ENCODE measurements at places on chromosomes 1 and 21.

GRCh38 chr1:29172415-29172939 is 9.2 kb downstream of the SRSF4 start:
- DNase-seq = no peak

- DNase-seq = peak; percentile 80
These were observed 3.3 kb upstream of the ZBTB18 start for GRCh38 chr1:244047621-244048255.

GRCh38 chr1:227156520-227156919 is 161.8 kb downstream of the CDC42BPA start:
- no peak for DNase-seq

- peak; percentile 33 for DNase-seq
These were observed 76.3 kb downstream of the MORN1 start for GRCh38 chr1:2314803-2315673.

DNA sequence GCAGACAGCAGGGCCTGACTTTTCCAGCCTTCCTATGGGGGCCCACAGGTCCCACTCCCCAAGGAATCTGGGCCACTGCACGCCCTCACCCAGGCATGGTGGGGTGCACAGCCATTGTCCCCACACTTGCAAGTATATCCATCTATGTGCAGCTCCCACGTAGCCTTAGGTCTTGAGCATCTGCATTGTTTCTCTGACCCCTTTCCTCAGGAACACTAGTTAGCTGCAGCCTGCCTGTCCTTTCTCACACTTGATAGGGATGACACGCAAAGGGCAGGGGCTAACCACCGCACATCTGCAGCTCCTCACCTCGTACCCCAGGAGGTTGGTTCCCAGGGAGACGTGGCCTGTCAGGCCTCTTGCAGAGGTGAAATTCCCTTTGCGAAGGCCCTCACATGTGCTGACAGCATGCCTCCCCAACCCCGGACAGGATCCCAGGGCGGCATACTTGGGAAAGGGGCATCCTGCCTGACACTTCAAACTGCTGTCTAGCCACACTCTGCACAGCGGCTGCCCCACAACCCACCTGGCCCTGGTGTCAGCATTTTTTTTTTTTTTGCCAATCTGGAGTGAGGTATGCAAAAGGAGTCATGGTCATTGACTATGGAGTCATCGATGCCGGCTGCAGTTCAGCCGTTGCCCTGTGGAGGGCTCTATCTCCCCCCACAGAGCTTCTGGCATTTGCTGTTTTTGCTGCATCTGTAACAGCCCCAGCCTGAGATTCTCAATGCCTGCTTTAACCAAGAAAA is 5.0 kb downstream of the JMJD4 start:
- peak; percentile 72 for DNase-seq

DNA sequence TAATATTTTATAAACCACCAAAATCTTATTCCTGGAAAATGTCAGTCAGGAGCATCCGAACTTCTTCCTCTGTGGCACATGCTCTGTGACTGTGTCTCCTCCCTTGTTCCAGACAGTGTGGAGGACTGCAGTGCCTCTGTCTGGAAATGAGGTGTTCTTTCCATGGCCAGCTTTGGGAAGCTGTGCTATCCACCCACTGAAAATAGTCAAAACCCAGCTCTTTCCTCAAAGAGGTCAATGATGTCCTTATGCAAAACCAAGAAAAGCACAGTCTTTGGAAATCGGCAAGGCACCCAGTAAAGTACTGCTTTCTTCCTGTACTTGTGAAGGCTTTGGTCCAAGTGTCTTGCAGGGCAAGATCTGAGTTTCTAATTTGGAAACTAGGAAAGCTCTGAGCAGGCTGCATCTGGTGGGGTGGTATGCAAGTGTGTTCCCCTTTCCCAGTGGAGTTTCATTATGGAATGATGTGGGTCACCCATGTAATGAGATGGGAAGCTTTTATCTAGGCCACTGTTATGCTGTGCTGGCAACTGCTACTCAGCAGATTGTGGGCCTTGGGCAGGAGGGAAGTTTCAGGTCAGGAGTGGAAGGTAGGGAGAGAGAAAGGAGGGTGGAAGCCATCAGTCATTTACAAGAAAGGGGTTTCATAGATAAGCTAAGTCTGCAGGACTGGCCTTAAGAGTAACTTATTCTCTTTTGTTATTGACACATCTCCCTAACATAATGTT is 6.0 kb downstream of the KIAA0040 start:
- DNase-seq = no peak

- no peak for DNase-seq
These were observed 397.3 kb downstream of the AGBL4 start for GRCh38 chr1:49626472-49626871.

DNA sequence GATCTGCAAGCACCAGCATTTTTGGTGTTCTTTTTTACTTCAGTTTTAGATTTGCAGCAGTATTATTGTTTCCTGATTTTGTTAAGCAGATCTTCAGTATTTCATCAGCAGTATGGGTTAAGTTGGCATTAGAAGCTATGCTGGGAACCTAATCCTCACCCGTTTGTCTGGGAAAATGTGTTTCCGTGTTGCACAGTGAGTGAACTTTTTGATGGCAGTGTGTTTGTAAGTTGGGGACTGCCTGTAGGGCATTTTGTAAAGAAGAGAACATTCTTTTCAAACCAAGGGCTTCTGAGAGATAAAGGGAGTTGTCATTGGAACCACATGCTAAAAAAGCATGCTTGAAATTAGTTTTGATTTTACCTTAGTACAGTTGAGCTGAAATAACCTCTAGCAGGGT is 35.9 kb downstream of the UCK2 start:
- DNase-seq = no peak

DNA sequence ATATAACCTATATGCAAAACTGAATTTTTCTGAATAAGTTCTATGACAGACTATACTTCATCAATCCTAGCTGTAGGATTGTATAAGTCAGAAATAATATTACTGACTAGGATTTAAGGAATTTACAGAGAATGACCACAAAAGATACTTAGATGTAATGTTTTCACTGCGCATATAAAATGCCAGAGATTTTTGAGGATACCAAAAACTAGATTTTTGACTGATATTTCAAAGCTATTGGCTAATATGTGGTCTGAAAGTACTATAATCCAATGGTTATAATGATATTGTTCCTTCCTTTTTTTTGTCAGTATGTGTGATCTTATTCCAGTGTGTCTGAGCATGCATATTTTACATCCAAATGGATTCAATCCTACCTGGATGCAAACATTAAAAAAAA is 17.0 kb upstream of the IFI44L start:
- no peak for DNase-seq

DNA sequence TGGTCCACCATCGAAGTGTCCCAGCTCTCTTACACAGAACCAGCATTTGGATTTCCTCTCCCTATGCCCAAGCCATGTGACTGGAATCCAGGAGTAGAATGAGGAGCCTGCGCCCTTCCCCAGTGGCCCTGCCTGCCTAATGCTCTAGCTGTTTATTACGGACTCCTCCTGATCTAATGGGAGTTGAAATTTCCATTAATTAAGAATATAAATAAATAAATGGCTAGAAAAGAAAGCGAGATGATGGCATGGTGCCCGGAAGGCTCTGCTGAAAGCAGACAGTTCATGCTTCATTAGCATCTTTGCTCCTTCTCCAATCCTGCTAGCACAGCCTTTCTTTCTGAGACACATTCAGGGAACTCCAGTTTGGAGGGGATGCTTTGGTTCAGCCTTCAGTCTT is 216.2 kb downstream of the SEC16B start:
- DNase-seq = no peak

DNA sequence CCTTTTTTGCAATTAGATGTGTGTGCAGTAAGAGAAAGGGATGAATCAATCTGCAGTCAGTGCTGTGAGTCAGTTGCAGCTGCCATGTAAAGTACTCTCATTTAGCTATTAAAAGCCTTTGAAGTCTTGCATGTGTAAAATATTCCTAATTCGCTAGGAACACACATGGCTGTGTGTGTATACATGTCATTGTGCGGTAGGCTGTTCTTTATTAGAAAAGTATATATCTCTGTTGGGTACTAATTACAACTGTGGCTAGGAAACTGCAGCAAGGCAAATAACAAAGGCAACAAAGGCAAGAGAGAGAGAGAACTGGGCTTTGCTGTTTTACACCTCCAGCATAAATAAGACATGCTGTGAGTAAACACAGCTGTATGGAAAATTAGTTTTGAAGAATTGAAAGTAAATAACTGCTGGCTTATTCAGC is 41.7 kb downstream of the EPB41 start:
- DNase-seq = no peak

- no peak for DNase-seq
These were observed 221.3 kb downstream of the PLPP3 start for GRCh38 chr1:56357927-56358690.

DNA sequence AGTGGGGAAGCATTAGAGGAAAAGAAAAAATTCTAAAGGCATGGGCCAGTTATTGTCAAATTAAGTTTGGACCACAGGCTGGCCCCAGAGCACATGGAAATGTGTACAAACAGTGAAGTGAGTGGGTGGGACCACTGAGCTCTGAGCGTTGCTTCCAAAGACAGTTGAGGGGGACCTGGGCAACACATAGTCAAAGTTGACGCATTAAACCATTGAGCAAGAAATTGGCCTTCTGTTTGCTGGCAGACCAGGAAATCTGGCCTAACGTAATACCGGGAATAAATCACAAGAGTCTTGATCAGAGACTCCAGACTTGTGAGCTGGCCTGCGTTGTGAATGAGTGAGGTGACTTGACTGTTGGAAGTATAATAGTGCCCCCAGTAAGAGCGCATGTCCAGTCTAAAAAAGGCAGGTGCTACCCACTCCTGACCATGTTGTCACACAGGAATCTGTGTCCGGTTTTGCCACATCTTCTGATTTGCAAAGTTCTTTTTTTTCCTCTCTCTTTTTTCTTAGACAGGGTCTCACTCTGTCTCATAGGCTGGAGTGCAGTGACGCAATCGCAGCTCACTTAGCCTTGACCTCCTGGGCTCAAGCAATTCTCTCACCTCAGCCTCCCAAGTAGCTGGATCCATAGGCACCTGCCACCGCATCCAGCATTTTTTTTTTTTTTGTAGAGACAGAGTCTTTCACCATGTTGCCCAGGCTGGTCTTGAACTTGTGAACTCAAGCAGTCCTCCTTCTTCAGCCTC is 10.7 kb downstream of the EPHB2 start:
- DNase-seq = no peak

GRCh38 chr1:48851638-48852037 is 74.9 kb upstream of the BEND5 start:
- DNase-seq = no peak

DNA sequence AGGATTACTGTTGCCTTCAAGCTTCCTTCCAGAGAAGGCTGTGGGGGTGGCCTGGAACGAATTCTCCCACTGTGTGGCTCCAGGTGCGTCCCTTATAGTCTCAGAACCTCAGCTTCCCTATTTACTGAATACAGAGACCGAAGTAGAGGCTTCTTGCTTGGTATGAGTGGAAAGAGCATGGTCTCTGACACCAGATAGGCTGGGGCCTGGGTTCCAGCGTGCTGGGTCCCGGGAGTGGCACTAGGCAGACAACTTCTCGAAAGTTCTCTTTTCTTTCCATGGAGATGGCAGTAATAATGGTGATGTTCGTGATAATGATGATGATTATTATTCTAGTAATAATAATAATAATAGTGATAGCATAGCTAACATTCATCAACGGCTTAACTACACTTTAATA is 161.7 kb downstream of the PTPRU start:
- no peak for DNase-seq

DNA sequence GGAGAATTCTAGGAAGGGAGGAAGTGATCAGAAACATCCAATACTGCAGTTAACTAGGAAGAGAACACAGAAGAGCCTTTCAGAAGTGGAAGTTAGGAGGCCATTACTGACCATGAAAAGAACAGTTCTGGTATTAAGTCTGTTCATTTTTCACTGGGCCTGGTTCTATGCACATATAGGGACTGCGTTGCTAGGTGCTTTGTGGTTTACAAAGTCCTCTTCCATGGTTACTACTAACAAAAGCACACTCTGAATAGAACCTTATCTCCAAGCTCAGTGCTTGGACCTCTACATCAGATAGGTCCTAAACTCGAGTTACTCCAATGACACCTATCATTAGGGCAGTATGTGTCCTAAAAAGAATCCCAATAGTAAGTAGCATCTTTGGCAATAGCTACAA is 75.4 kb downstream of the RPAP2 start:
- no peak for DNase-seq

- peak; percentile 88 for DNase-seq
These were observed 1.2 kb upstream of the CAP1 start for GRCh38 chr1:40039245-40039756.

- DNase-seq = no peak
These were observed 277.5 kb upstream of the KAZN start for GRCh38 chr1:14320986-14321385.

DNA sequence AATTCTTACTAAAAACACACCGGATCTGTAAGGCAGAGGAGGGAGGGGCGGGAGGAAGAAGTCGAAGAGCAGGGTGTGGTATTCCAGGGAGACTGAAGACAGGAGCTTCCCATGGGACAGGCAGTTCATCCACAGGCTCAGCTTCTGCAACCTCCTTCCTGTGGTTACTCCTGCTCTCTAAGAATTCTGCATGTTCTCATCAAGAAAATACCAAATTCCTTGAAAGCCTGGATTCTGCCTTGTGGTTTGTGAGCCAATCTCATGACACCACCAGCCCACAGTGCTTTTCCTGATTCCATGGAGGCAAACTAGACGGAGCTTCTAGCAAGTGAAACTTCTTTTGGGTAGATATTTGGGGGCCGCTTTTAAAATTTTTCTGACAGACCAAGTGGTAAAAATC is 1.1 kb upstream of the ST6GALNAC3 start:
- no peak for DNase-seq

DNA sequence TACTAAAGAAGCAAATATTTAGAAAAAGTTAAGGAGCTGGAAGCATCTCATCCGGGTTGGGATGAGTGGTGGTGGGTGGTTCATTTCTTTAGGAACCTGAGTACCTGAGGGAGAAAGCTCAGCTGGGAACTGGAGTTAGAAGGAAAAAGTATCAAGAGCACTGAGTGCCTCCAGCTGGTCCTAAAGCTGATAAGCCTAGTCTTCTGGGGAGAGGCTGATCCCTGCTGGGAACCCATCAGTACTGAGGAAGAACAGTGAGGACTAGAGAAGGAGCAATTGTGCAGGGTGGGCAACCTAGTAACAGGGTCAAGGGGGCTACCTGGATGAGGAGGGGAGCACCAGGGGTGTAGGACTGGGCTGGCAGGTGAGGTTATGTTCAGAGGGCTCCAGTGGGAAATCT is 89.5 kb downstream of the RUNX1 start:
- DNase-seq = no peak

DNA sequence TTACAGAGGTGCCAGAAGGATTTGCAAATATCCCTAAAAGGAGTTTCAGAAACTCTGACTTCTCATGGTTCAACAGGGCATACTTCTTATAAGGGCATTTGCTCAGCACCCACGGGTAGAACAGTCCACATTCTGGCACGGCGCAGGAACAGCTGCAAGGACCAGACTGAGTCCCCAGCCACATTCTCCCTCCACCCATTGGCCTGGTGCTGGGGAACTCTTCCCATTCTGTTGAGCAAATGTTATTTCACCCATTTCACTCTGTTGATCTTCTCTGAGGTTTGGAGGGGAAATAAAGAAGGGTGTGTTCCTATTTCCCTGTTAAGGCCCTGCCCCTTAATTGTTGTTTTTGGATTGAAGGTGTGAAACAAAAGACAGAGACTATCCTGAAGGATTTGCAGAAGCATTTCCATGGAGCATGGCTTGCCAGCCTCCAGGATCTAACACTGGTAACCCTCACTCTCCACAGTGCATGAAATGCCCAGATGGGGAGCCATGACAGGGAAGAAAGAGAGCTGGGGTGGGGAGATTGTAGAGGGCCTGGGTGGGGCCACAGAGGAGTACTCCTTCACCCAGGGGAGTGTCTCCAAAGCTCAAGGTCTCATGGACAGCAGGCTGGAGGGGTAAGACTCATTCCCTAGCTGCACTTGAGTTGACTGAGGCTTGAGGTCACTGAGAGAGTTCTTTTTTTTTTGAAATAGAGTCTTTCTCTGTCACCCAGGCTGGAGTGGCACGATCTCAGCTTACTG is 35.0 kb downstream of the INAVA start:
- no peak for DNase-seq

GRCh38 chr21:44767834-44768831 is 33.5 kb downstream of the UBE2G2 start:
- DNase-seq = no peak

Measured in NB4 (cell line).